HFFc6 (cell line): ENCODE measurements at places on chromosomes 2 and 18.

DNA sequence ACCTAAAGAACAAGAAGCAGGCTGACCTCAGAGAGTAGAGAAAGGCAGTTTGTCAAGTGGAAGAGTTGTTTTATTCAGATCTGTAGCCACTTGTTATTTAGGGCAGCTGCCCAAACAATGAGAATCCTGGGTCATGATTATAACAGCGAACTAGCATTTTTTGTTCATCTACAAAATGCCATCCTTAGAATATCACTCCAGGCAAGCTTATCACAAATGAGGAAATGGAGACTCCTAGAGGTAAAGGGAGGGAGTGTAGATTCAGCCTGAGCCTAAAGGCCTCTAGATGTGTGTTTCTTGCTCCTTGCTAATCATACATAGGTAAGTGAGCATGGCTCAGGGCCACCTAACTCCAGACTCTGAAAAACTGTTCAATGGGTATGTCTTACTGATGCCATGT, 126.1 kb downstream of the HNMT start:
- H3K36me3 ChIP-seq = no peaks in the 10 kb centered on the region
- no peak overlapping the region for H3K4me3 ChIP-seq
- no peak overlapping the region for H3K27ac ChIP-seq

- H3K4me1 ChIP-seq = peaks cover 6% of the 10 kb centered on the region
- peaks cover 11% of the 10 kb centered on the region for H3K27me3 ChIP-seq
- no peak overlapping the region for H3K4me3 ChIP-seq
Measured at GRCh38 chr2:54928719-54929118, 121.5 kb downstream of the RTN4 start.

GRCh38 chr18:73945130-73945792, 202.4 kb downstream of the FBXO15 start:
- H3K4me3 ChIP-seq = no peak overlapping the region
- H3K4me1 ChIP-seq = peaks cover 60% of the 10 kb centered on the region
- no peaks in the 10 kb centered on the region for H3K36me3 ChIP-seq
- no peaks in the 10 kb centered on the region; the same call in 1 of the 2 replicates for H3K27me3 ChIP-seq

DNA sequence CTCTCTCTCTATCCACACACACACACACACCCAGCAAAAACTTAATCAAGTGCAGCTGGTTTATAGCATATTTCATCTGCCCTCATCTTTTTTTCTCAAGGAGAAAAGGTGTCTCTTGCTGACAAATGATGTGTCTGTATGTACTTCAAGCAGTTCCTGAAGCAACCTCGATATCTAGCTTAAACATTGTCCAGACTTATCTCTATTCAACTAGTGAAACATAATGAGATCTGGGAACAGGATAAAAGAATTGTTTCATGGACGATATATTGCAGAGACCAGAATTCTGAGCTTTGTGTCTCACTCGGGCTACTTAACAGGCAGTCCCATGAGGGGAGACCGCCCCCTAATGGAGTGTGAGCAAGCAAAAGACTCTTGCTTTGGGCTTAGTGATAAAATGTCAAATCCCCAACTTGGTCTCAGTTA, 929.2 kb upstream of the SOX11 start:
- no peak overlapping the region for H3K27ac ChIP-seq
- DNase-seq = no peak
- no peak overlapping the region for H3K4me3 ChIP-seq
- 0 out of 2 replicates have a peak, but pooled peaks cover 4% of the 10 kb centered on the region for H3K36me3 ChIP-seq
- no peaks in the 10 kb centered on the region for H3K27me3 ChIP-seq

DNA sequence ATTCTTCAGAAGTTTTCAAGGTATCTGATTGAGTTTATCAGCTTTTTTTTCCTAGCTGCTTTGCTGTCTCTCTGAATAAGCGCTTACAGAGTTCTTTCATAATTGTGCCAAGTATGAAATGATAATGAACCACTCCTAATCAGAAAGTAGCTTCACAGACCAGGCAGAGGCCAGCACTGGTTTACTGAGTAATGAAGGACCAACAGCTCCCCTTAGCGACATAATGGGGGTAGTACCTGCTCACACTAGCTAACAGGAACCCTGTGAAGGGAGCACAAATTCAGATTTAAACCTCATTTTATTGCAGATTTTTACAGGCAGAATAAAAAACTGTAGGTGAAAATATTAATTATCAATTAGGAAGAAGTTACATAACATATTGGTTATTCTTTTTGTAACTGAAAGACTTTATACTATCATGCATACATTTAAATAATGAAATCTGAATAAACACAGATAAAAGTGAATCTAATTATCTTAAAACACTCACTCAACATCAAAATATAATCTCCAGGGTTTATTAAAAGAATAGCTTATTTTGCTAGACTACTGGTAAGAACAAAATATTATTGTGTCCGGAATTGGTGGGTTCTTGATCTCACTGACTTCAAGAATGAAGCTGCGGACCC, 53.7 kb upstream of the LRRC30 start:
- peaks cover 8% of the 10 kb centered on the region for H3K27me3 ChIP-seq
- no peaks in the 10 kb centered on the region; the same call in 1 of the 2 replicates for H3K4me1 ChIP-seq
- H3K27ac ChIP-seq = no peak overlapping the region

- H3K27ac ChIP-seq = no peak overlapping the region
- H3K27me3 ChIP-seq = peaks cover 2% of the 10 kb centered on the region
- no peak overlapping the region for H3K4me3 ChIP-seq
- no peaks in the 10 kb centered on the region for H3K4me1 ChIP-seq
- DNase-seq = no peak
Measured at GRCh38 chr2:241909769-241910168, 40.2 kb downstream of the RTP5 start.

GRCh38 chr2:3073041-3073595, 304.5 kb downstream of the EIPR1 start:
- DNase-seq = no peak
- H3K36me3 ChIP-seq = no peaks in the 10 kb centered on the region
- H3K4me1 ChIP-seq = no peaks in the 10 kb centered on the region
- H3K27me3 ChIP-seq = peaks cover 16% of the 10 kb centered on the region

DNA sequence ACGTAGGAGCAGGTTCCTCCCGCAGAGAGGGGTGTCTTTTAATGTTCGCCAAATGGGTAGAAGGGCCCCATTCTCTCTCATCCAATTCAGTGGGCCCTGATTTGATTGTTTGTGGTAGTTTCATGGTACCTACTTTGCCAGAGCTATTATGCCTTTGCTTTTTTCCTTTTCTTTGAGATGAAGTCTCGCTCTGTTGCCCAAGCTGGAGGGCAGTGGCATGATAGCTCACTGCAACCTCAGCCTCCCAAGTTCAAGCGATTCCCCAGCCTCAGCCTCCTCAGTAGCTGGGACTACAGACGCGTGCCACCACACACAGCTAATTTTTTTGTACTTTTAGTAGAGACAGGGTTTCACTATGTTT, 59.7 kb downstream of the DDX1 start:
- no peak for DNase-seq
- H3K27ac ChIP-seq = no peak overlapping the region
- H3K36me3 ChIP-seq = no peaks in the 10 kb centered on the region
- no peak overlapping the region for H3K4me3 ChIP-seq
- no peaks in the 10 kb centered on the region for H3K4me1 ChIP-seq

- no peaks in the 10 kb centered on the region for H3K4me1 ChIP-seq
- no peak overlapping the region for H3K27ac ChIP-seq
- no peaks in the 10 kb centered on the region; the same call in 1 of the 2 replicates for H3K27me3 ChIP-seq
- DNase-seq = no peak
- no peaks in the 10 kb centered on the region for H3K36me3 ChIP-seq
Measured at GRCh38 chr2:16114836-16115235, 174.5 kb downstream of the MYCN start.

DNA sequence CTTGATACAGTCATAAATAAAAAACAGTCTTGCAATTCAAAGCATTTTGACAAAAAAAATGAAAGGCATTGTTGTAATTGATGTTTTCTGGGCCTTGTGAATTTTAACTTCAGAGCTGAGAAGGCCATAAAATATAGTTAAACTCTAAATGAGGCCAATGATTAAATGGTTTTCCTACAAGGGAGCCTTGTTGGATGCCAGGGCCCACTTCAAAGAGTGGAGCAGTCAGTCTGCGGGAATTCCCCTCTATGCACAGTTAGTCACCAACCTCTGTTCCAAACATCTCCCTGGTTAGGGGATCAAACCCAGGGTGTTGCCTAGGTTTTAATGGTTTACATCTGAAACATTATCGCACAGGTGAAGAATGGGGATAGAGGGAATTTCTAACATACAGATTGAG, 143.4 kb downstream of the NCKAP5 start:
- H3K4me1 ChIP-seq = no peaks in the 10 kb centered on the region; the same call in 1 of the 2 replicates
- H3K36me3 ChIP-seq = no peaks in the 10 kb centered on the region
- DNase-seq = no peak

GRCh38 chr18:63686871-63687270, 15.9 kb upstream of the SERPINB11 start:
- H3K27me3 ChIP-seq = no peaks in the 10 kb centered on the region
- no peak overlapping the region for H3K4me3 ChIP-seq
- DNase-seq = no peak
